Activated CD4-positive, alpha-beta T cell treated with anti-CD3 and anti-CD28 coated beads, Interleukin-2, amount 10 ng/mL, durations not matched to agents 24 days and 14 days (primary cell): ENCODE measurements at places on chromosomes 16 and 17. TPM values are rescaled to one million over a fixed set of nuclear protein-coding genes. Genes with fewer than 3 reads are reported as not detected.

Gene DBNDD1
- total RNA-seq: 0.38 TPM in 1 of 2 replicates, not detected in the other

Gene ASPHD1
- 4.4 and 4.8 TPM in 2 replicates for total RNA-seq

Gene MT1X
- 62.7 and 66.9 TPM in 2 replicates for total RNA-seq

Gene MFAP4
- total RNA-seq: not detected in 2 replicates

Gene HP
- total RNA-seq: not detected in 2 replicates

Gene ATP6V0D1
- 30.9 and 31.8 TPM in 2 replicates for total RNA-seq

Gene ITGAE
- total RNA-seq: 31.1 and 33.9 TPM in 2 replicates

Gene ADGRG3
- not detected in 2 replicates for total RNA-seq
